Large intestine (tissue), 12 donors: ENCODE measurements at places on chromosomes 13 and 19. TPM values are rescaled to one million over a fixed set of nuclear protein-coding genes. Genes with fewer than 3 reads are reported as not detected.

The ATXN8OS gene
- 0.12 TPM for polyA plus RNA-seq

The ACTMAP gene
- polyA plus RNA-seq: 16.6 TPM

The GPR183 gene
- 7.3 TPM for polyA plus RNA-seq

The CALR3 gene
- 0.04 TPM for polyA plus RNA-seq

The FPR3 gene
- 4.9 TPM for polyA plus RNA-seq

The DIAPH3 gene
- 5.3 TPM for polyA plus RNA-seq

The FSD1 gene
- 5.1 TPM for polyA plus RNA-seq

The CATSPERD gene
- not detected for polyA plus RNA-seq

The ZNF708 gene
- 20.4 TPM for polyA plus RNA-seq

The MCEMP1 gene
- 0.06 TPM for polyA plus RNA-seq
